GM23248 (cell line): ENCODE measurements at places on chromosomes 12 and 14. TPM values are rescaled to one million over a fixed set of nuclear protein-coding genes. Genes with fewer than 3 reads are reported as not detected.

DNA sequence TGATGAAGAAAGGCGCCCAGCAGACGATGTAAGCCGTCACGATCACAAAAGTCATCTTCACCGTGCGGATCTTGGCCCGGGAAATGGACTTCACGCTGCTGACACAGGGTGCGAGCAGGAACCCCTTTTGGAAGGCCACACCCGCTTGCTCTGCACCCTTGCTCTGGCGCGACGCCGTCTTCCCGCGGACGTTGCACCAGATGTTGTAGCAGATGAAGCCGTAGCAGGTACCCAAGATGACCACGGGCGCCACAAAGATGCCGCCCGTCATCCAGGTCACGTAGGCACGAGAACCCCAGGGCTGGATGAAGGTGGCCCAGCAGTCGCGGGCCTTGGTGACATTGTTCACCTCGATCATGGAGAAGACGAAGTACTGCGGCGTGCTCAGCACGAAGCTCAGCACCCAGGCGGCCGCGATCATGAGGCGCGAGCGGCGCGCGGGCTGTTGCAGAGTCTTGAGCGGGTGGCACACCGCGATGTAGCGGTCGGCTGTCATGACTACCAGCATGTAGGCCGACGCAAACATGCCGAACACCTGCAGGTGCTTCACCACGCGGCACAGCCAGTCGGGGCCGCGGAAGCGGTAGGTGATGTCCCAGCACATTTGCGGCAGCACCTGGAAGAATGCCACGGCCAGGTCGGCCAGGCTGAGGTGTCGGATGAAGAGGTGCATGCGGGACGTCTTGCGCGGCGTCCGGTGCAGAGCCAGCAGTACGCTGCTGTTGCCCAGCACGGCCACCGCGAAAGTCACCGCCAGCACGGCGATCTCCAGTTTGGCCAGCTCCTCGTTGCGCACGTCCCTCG, 890 bp downstream of the AVPR1A start:
- peak; percentile 3 for DNase-seq

DNA sequence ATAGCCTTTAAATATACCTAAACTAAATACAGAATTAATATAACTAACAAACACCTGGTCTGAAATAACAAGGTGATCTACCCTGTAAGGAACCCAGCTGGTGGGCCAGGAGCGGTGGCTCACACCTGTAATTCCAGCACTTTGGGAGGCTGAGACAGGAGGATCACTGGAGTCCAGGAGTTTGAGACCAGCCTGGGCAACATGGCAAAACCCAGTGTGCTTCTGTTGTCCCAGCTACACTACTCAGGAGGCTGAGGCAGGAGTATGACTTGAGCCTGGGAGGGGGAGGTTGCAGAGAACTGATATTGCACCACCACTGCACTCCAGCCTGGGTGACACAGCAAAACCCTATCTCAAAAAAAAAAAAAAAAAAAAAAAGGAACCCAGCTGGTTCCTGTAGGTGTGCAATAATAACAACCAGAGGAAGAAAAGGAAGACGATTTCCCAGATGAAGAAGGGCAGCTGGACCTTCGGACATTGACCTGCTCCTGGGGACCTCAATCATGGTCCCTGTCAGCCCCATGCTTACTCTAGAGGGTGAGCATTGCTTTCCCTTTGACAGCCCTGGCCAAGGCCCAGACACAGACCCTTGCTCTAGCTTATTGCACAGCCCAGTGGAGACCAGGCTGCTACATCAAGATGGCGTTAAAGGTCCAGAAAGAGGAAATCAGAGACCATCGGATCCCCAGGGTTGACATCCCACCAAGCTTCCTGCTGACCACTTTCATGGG, 5.4 kb downstream of the FOS start:
- DNase-seq = peak; percentile 66

DNA sequence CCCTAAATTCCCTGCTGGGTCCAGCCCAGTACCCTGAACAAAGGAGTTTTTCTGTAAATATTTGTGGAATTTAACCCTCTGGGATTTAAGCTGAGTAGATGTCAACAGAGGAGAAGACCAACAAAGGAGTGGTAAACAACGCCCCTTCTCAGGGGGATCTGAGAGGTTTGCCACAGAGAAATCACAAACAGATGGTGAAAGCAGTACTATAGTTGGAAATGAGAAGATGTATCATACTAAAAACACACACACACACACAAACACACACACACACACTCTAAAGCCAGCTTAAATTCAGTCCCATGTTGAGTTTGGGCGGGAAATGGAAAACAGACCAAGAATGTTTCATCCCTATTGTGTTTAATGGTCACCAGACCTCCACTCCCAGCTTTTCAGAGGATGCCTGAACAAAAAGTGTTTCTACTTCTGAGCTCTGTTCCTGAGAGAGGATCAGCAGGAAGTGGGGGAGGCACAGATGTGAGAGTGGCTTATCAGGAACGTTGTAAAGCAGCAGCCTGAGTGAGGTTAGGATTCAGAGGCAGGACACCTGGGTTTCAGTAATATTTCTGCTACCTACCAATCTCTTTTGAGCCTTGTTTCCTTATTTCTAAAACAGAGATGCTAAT, 3.2 kb downstream of the BIN2 start:
- DNase-seq = peak; percentile 25

GRCh38 chr14:53814392-53814791, 142.2 kb downstream of the BMP4 start:
- no peak for DNase-seq

GRCh38 chr14:94893411-94894160, 123.7 kb upstream of the GSC start:
- no peak for DNase-seq

DNA sequence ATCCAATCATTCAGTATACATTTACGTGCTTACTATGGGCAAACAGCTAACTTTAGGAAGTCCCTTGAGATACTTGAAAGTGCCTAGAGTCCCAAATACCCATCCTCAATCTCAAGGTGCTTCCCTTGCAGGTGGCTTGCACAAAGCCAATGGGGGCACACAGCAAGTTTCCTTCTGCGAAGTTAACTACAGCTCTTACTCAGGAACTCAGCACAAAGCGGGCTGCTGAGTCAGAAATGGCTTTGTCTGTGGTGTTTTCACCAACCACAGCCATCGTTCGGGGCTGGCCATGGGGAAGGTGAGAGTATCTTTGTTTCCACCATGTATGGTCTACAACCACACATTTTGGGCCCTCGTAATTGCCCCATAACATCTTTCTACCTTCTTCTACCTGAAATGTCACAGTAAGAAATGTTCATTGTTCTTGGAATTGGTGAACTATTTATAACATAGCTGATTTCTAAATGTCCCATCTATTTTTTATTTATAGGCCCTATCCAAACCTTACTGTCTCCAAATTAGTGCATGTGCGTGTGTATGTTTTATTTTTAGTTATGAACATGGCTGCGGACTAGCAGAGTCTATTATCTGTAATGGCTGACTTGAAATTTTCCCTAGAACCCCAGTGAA, 13.9 kb downstream of the MFAP5 start:
- DNase-seq = no peak

GRCh38 chr12:26269562-26270284, 74.3 kb downstream of the SSPN start:
- no peak for DNase-seq

GRCh38 chr14:23763394-23763793, 127.2 kb downstream of the DHRS2 start:
- DNase-seq = no peak

DNA sequence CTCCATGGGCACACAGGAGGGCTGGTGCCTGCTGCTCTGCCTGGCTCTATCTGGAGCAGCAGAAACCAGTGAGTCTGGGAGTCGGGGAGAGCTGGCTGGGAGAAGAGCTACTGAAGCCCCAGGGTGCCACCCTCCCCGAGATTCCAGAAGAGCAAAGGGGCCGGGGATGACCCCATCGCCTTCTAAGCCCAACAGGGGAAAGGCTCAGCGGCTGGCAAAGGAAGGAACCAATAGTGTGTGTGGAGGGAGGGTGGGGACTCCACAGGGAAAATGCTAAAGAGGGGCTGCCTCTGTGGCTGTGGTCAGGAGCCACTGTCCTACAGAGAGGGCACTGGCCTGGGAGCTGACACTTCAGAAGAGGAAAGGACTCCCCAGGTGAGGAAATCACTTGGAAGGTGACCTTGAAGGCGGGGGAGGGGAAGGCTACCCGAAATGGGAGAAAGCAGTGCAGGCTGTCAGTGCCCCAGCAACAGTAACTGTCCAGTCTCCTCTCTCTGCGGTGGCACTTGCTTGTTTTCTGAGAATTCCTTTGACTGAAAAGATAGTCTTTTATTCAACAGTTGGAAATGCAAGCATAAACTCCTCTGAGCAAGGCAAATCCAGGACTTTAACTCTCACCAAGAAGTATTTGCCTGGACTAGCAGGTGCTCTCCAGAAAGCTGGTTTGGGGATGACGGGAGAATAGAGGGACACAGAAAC, 552 bp downstream of the TAPBPL start:
- DNase-seq = peak; percentile 37

DNA sequence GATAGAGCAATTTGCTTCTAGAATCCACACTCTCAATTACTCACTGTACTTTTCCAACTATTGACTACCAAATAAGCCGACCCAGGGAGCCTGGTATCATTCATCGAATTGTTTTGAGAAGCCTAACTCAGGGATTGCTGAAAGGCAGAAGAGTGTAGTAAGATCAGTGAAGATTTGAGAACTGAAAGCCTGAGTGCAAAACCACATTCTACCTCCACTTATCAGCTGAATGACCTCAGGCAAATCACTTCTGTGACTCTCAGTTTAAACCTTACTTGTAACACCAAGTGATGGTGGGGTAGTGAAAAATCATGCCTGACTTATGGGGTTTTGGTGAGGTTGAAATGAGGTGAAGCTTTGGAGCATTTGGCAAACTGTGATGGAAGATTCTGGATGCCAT, 126.1 kb upstream of the MAX start:
- no peak for DNase-seq

- no peak for DNase-seq
Measured at GRCh38 chr12:45490232-45490881, 239.1 kb upstream of the ARID2 start.

DNA sequence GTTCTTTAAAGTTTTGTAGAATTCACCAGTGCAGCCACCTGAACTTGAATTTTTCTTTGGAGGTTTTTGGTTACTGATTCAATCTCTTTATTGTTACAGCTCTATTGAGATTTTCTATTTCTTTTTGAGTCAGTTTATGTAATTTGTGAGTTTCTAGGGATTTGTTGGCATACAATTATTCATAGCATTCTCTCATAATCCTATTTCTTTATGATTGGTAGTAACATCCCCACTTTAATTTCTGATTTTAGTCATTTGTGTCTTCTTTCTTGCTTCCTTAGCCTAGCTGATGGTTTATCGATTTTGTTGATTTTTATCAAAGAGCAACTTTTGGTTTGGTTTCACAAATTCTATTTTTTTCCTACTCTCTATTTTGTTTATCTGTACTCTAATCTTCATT, 17.9 kb upstream of the BBS10 start:
- DNase-seq = no peak

DNA sequence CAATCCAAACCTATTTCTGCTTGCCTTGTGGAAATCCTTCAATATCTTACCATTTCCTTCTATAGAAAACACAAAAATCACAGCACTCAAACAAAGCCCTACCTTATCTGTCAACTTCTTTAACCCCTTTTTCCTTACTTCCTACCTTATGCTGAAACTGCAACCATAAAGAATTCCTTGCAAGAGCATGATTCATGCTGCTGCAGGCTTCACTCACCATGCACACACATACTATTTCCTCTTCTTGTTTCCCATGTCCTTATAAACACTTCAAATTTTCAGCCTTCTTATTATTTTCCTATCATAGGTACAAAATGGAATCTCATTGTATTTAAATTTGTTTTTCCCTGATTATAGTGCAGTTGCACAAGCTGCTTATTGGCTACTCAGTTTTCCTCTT, 23.3 kb downstream of the LMNTD1 start:
- DNase-seq = peak; percentile 55

GRCh38 chr12:68425998-68426397, 93.8 kb upstream of the MDM1 start:
- DNase-seq = peak; percentile 81

DNA sequence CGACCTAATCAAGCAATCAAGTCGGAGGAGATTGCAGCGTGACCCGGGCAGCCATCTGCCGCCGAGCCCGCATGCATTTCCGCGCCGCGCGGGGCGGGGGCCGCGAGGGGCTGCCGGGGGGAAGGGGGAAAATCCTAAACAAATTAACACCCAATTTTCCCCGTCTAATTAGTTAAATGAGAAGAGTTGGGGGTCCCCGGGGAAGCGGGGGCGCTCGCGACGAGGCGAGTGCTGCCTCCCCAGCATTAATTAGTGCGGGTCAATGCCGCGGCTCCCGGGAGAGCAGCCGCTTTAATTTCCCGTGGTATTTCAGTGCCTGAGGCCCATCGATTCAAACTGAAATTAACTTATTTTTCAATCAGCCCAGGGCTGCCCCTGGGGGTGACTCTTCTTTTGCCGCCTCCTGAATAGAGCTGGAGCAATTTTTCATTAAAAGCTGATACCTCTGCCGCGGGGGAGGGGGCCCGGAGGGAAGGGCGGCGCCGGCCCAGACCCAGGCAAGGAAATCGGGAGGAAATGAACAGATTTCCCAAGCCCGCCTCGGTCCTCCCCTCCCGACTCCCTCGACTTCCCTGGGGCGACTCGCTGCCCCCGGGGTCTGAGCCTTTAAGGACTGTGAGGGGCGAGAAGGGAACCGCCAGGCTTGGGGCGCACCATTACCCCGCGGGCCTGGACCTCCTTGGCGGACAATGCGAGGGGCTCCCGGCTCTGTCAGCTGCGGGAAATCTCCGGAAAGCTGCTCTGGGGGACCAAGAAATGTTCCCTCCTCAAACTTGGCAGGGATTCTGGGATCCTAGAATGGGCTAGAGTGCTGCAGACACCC, 18.9 kb downstream of the VSX2 start:
- DNase-seq = peak; percentile 38

- DNase-seq = no peak
Measured at GRCh38 chr12:3607039-3607720, 116.2 kb downstream of the PRMT8 start.

- DNase-seq = peak; percentile 89
Measured at GRCh38 chr14:52862632-52863333, 71.4 kb upstream of the GNPNAT1 start.

DNA sequence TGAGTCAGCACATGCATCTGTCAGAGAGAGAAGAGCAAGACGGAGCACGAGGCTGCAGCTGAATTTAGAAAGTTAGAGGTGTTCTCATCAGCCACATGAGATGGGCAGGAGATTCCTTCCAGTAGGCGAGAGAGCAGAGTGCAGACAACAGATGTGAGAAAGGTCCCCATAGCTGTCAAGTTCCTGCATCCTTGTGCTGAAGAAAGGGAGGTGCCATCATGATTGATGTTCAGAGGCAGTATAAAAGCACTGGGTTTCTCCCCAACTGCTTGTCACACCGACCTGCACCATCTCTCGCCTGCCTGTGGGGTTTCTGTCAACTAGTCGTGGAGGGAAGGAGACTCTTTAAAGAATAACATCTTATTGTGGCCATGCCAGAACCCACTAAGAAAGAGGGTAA, at the start of gene MYBPC1:
Gene MYBPC1, plus strand, starts transcription at position 272 of the 400 bp plus-strand sequence. Its CDS starts 100 bp downstream, at position 372.
- DNase-seq = no peak

GRCh38 chr12:38424436-38424835, 107.9 kb downstream of the ALG10B start:
- DNase-seq = no peak

- DNase-seq = no peak
Measured at GRCh38 chr14:93592786-93593185, 162.0 kb downstream of the UNC79 start.

The RPAP3 gene
- total RNA-seq = 16.2 and 18.6 TPM in 2 replicates

The NIN gene
- 28.7 and 33.3 TPM in 2 replicates for total RNA-seq

The KRT73 gene
- not detected in 2 replicates for total RNA-seq

The GSKIP gene
- total RNA-seq = 46.5 and 47.3 TPM in 2 replicates

The CABP1 gene
- not detected in 2 replicates for total RNA-seq

The CYP27B1 gene
- total RNA-seq = 0.86 and 1.0 TPM in 2 replicates
